ENCODE measurements at places on chromosomes 7 and 10.

GRCh38 chr10:17423632-17424186 is 30.7 kb downstream of the ST8SIA6 start:
- no peak for DNase-seq

DNA sequence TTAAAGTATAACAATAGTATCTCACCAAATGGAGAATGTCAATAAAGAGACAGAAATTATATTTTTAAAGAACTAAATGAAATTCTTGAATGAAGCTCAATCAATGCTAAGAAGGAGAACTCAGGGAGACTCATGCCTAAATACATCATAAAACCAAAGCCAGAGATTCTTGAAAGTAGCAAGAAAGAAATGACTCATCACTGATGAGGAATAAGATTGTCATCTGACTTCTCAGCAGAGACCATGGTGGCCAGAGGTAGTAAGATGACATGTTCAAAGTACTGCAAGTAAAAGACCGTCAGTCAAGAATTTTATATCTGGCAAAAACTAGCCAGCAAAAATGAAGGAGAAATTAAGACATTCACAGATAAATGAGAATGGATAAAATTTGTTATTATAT is 399.0 kb downstream of the GRID1 start:
- no peak for DNase-seq

DNA sequence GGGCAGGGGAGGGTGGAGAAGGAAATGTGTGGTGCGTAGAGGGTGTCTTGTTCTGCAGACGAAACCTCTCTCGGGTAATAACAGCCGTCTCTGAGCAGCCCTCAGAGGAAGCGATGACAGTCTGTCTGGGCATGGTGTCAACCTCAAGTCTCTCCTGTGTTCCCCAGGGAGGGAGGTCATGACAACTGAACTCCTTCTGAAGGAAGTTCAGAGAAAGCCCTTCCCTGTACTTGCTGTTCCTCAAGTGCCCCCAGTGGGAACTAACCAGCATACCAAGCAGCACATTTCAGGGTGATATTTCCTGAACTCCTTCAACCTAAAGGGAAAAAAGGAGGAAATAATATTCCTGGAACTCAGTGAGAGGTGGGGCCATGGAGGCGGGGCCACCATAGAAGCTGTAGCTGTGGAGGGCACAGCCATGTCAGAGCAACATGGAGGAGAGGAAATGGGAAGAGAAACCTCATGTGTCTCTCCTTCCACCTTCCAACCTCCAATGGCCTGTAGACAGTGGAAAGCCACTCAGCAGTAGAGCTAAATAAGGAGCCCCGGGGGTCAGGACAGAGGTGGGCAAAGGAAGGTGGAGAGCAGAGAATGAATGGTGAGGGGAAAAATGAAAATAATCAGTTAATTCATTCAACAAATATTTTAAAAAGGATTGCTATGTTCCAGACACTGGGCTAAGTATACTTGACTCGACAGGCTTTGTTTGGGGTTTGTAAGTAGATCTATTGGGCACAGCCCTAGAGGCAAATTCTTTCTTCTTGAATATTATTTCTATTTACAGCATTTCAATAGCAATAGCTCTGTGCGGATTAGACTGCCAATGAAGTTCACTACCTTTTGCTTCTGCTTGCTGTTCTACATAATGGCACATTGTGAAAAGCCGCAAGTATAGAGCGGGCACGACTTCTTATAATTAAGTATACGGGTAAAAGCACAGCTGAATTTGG is 61.0 kb upstream of the AOAH start:
- DNase-seq: peak; percentile 48

DNA sequence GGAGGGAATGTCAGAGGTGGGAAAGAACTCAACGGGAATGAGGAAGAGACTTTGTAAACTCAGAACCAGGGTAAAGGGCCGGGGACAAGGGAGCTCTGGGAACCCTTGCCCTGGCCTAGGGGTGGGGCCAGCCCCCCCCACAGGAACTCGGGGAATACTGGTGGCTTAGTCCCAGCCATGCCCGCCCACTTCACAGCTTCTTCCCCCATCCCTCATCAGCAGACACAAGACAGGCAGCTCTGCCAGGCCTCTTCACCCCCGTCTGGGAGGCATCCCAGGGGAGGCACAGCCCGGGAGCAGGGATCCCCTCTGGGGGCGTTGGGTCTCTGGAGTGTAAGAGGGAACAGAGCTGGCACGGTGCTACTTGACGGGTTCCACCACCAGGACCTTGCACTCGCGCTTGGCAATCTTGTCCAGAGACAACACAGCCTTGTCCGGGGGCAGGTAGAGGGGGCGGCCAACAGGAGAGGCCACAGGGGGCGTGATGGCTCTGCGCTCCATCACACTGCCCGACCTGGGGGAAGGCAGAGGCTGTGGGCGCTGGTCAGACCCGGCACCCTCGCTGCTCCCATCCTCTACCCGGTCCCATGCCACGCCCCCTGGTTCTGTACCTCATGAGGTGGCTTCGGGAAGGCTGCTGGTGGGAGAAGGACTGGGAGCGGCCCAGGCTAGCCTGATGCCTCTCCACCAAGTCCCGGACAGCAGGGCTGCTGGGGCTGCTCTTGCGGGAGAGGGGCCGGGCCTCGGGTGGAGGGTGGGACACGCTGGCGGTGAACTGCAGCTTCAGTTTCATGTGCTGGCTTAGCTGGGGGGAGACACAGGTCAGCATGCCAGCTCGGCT is 3.7 kb downstream of the TRAPPC14 start:
- no peak for DNase-seq

DNA sequence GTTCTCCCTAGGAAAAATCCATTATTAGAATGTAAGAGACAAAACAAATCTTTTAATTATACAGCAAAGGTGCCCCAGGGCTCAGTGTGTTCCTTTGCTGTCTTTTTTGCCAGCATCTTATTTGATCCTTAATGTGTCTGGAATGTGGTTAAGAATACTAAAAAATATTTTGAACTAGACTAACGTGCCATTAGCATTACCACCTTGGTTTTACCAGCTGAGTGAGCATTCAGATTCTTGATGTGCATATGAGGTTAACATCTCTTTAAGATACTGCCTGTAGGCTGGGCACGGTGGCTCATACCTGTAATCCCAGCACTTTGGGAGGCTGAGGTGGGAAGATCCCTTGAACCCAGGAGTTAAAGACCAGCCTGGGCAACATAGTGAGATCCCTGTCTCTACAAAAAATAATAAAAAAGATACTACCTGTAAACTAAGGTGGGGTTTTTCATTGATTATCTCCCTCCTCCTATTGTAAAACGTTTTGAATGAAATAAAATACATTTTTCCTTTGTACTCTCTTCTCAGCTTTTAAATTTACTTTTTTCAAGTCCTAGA is 96.6 kb downstream of the CCNY start:
- DNase-seq: no peak

DNA sequence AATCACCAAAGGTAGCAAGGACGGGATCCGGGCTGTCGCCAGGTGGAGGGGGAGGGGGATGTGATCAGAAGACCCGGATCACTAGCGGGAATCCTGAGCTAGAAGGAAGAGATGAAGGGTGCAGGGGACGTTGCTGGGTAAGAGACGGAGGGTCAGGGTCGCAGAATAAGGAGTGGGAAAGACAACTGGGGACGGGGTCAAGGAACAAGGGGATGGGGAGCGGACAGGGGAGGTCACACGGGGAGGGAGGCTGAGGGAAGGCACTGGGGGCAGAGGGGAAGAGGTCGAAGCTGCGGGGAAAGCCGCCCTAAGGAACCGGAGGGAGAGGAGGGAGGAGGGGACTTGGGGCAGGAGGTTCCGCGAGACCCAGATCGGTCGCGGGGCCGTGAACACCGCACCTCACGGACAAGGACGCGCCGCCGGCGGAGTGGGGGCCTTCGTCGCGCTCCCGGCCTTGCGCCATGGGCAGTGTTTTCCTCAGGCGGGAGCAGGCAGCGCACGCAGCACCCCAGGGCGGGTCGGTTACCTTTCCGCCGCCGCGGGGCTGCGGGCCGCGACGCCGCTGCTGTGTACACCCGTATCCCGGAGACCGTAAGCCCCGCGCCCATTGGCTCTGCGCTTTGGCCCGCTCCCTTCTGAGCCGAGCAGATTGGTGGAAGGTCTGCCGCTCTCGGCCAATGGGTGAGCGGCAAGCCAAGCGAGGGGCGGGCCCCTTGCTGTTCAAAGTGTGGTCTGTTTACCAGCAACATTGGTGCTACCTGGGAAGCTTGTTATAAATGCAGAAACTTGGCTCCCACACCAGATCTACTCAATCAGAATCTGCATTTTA is at the start of gene CFAP43:
Gene CFAP43, minus strand, starts transcription at position 581 of the 829 bp plus-strand sequence. Its CDS starts 118 bp downstream, at position 463.
- peak; percentile 97 for DNase-seq

- no peak for DNase-seq
Observed at GRCh38 chr7:48899932-48900331, 24.4 kb upstream of the CDC14C start.

DNA sequence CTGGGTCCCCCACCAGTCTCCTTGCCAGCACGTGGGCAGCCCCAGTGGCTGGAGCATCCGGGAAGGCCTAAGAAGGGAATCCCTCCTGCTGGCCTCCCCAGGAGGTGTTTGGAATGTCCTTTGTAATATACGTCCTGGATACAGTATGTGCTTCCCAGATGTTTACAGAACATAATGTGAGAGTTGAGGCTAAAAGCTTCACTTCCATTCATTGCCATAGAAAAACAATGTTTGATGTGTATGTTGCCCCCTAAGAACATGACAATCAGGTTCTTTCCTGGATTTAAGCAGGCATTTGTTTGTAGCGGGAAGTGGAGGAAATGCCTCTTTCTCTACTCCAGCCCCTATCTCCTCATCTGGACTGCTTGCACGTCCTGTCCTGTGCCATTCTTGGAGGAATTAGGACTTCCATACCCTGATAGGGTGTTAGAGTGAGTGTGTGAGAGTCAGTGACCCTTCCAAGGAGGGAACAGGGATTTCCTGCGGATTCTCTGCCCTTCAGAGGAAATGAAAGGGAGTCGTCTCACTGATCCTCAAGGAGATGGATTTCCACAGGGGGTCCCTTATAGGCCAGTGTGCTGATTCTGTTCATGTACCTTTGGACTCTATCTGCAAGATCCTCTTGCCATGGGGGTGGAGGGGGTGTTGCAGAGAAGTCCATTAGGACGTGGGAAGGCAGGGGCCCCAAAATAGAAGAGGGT is 1.2 kb downstream of the IGFBP1 start:
- DNase-seq: no peak

GRCh38 chr10:878333-878759 is 53.2 kb downstream of the LARP4B start:
- no peak for DNase-seq

DNA sequence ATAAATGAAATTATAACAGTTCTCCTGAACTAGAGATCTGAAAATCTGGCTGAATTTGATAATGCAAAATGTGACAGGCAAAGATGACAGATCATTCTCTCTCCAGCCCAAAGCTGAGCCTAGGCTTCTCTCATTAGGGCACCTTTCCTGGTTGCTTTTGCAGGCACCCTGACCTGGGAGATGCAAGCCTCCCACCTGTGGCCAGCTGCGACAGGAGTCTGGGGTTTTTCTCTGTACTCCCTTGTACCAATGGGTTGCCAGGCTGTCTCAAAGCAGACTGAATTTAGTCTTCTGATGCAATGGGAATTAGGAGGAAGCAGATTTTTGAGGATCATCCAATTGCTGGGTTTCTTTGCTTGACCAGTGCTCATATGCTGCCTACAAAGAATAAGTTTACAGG is 85.0 kb upstream of the EFCAB10 start:
- DNase-seq: no peak

DNA sequence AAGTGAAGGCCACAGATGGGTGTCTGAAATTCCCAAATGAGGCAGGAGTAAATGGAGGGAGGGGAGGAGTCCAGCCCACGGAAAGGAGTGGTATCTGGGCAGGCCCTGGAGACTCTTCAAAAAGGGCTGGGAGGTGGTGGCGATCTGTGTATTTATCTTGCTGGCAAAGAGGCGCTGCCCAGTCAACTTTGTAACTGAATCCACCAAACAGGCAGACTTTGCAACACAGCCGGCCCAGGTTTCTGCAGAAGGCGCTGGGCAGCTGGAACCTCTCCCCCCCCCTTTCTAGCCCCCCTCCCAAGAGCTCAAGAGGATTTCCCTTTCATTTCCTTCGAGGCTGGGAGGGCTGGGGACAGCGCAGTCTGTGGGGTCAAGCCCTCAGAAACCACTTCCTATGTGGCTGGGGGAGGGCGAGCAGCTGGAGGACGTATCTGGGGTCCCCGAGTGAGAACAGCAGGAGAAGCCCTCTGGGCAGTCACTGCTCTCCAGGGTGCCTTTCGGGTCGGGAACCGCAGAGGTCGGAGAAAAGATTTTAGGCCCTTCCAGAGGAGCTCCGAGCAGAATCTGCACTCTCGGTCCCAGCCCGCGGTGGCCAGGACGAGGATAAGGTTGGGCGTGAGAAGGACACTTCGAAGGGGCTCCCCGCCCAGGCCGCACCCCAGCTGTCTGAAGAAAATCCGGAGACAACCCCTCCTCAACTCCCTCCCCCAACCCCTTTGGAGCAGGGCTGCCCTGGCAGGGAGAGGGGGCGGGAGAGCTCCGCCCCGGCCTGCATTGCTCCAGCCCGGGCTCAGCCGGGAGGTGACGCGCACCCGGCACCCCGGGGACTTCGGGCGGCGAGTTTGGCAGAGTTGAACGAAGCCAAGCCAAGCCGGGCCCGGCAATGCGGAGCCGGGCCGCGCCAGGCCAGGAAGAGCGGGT is 965 bp downstream of the ZCCHC24 start:
- DNase-seq: peak; percentile 35

DNA sequence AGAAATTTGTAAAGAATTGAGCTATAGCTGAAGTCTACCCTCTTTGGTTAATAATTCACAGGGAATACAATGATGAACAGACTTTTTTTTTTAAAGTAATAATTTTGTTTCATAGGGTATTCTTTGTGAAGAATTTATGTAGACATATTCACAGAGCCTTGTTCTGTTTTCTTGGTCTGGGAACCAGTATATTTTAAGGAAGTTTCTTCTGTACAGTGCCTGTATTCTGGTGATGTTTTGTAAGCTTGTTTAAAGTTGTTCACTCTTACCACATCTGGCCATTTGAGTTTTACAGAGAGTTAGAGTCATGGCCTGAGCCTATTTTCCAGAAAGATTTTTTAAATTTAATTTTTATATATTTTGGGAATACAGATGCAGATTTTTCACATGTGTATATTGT is 70.3 kb downstream of the CCSER2 start:
- no peak for DNase-seq

GRCh38 chr7:25496476-25497368 is 268.4 kb upstream of the NPVF start:
- peak; percentile 1 for DNase-seq

GRCh38 chr7:130719541-130719940 is 14.5 kb downstream of the KLF14 start:
- DNase-seq: no peak

GRCh38 chr7:22561895-22562593 is 62.1 kb upstream of the STEAP1B start:
- DNase-seq: no peak
